ENCODE measurements at places on chromosomes 3 and 15.
A peak's percentile ranks its signal among the peaks of the same experiment; 100 is the strongest.

GRCh38 chr3:101943029-101943428 is 93.7 kb downstream of the NFKBIZ start:
- DNase-seq, result no peak

DNA sequence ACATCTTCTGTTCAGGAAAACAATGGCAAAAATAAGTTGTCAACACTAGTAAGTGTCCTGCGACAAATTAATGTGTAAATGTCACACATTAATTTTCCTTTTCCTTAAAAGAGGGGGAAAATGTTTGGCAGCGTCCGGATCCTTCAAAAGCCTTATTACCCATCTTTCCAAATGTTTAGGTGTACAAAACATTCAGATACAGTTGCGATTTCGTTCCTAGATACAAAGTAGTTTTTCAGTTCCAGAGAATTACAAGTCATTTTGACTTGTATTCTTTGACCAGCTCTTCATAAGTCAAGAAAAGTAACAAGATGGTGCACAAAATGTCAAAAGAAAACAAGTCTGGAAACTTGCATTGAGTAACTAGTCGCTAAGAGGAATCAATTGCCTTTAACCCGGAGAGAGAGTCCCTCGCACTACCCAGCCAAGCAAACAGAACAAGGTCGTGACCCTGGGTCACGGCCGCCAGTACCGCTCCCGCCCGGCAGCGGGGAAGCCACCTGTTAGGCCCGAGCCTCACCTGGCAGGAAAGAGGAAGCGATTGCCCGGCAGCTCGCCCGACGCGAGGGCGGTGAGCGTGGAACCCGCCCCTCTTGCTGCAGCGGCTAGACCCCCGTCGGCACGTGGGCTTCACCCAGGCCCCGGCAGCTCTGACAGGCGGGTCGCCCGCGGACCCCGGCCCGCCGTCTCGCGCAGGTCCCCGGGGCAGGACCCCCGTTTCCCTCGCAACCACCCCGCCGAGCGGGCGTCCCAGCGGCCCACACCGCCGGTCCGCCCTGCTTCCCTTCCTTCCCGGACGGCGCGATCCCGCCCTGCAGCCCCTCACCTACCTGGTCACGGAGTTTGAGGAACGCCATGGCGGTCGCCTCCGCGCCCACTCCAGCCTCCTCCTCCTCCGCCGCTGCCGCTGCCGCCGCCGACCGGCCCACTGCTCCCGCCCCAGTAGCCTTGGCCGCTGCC is 61.0 kb upstream of the ANKRD28 start:
- DNase-seq, result peak; percentile 71

- no peak for DNase-seq
Measured at GRCh38 chr3:172607305-172608121, 84.3 kb upstream of the TNFSF10 start.

DNA sequence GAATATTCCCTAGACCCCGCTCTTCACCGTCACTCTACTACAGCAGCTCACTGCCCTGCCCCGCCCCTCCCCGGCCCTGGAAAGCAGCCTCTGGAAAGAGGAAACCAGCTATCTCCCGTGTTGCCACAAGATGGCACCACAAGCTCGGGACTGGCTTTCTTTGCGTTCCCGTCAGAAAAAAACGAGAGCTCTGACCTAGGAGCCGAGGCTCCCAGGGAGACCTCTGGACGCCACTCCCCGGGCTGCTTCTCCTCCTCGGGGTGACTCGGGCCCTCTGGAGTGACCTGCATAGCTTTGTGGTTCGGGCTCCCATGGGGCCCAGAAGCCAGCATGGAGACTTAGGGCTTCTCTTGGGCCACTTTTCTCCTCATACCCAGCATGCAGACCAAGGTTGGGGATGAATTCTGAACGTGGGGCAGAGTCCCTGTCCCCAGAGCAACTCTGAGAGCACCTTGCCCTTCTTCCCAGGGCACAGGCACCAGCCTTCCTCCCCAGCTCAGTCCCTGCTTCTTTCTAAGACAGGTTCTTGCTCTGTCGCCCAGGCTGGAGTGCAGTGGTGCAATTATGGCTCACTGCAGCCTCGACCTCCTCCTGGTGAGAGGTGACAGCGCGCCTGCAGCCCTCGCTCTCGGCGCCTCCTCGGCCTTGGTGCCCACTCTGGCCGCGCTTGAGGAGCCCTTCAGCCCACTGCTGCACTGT is 19.0 kb downstream of the STOML1 start:
- DNase-seq, result peak; percentile 78

DNA sequence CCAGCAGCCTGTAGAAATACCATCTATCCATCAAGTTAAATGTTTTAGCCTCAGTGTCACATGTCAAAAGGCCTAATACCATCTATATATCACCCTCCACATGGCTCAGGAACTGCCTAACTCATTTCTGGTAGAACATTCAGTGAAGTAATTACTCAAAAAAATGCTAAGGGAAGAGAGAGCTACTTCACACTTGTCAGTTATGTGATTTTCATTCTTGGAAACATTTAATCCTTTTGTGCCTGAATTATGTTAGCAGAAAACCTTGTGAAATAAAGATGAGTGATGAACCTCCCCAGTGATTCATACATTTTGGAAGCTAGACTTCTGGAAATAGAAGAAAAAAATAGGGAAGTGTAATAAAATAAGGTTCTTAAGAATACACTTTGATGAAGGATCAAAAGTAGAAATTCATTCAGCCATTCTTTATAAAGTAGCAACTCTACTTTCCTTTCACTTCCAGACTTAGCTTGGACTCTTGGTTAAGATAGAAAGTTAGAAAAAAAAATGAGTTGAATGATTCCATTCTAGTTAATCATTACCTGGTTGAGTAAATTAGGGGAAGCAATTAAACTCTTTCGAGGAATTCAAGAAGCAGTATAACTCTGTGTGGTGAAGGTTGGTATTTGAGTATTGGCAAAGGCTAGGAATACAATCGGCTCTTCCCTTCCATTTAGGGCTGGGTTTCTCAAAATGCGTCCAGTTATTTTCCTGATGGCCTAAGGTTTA is 3.6 kb downstream of the OTOL1 start:
- no peak for DNase-seq

DNA sequence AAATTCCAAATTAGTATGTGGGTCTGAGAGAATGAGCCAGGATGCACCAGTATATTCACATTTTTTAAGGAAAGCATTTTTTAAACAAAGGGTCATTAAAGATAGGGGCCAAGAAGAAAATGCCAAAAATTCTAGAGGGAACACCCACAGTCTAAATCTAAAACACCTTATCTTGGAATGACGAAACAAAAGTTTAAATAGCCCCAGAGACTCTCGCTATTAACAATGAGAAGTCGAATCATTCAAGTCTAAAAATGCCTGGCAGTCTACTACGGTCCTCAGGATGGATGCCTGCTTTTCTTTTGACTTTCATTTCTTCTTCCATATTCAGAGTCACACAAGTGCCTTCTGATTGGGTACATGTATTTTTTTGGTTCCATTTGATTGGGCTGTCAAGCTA is 66.3 kb downstream of the SSUH2 start:
- DNase-seq, result no peak

DNA sequence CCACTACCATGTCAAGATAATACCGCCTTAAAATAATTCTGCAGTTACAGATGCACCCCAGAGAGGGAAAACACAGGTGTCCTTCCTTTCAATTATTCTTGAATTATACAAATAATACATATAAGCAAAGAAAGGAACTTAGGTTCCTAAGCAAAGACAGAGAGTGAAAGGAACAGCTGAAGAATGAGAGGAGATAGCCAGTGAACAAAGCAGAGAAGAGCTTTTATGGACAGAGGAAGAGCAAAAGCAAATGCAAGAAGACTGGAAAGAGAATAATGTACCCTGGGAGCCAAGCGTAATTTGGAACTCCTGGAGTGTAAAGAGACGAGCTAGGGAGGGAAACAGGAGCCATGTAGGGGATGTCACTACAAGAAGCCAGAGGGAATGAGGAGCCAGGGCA is 21.7 kb downstream of the GPR176 start:
- peak; percentile 28 for DNase-seq

GRCh38 chr3:10392244-10392643 is 71.3 kb upstream of the SEC13 start:
- DNase-seq, result peak; percentile 14

DNA sequence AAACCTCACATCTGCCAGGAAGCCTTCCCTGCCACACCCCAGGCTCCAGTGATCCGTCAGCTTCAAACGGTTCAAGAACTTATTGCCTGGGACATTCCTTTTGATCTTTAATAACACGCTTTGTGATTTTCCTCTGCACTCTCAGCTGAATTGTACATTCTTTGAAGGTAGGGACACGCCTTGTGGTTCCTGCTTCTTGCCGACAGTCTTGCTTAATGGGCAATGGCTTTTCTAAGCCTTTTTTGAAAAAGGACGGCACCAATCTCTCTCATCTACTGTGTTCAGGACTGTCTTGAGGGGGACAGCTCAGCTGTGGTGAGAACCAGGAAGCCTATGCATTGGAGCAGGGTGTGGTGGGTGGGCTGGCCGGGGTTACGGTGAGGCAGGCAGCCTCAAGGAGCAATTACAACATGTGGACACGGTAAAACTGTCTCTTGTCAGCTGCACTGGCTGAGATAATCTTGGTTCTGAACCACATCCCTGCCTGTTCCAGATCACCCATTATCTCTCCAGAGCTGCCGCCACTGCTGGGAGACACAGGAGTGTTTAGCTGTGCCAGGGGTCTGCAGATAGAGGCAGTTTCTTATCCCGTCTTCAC is 46.0 kb upstream of the GLCE start:
- DNase-seq, result no peak

- DNase-seq, result no peak
Measured at GRCh38 chr3:142502187-142502985, 54.5 kb upstream of the XRN1 start.

DNA sequence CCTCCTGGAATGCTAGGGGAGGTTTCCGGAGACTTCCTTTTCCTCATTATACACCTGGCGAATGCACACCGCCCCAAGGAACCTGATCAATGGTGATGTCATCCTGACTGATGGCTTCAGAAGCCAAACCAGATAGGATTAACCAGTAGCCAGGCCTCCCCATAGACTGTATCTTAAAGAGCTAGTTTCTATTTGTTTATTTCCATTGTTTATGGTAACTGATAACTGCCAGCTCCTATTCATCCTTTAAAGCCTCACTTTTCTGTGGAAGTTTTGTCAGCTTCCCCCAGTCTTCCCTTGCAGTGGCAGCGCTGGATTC is at the start of gene MKRN2OS:
Gene MKRN2OS (minus strand): TSS at position 27 of the 319 bp plus-strand sequence. CDS start 35 bp downstream, outside the sequence.
- DNase-seq, result no peak

DNA sequence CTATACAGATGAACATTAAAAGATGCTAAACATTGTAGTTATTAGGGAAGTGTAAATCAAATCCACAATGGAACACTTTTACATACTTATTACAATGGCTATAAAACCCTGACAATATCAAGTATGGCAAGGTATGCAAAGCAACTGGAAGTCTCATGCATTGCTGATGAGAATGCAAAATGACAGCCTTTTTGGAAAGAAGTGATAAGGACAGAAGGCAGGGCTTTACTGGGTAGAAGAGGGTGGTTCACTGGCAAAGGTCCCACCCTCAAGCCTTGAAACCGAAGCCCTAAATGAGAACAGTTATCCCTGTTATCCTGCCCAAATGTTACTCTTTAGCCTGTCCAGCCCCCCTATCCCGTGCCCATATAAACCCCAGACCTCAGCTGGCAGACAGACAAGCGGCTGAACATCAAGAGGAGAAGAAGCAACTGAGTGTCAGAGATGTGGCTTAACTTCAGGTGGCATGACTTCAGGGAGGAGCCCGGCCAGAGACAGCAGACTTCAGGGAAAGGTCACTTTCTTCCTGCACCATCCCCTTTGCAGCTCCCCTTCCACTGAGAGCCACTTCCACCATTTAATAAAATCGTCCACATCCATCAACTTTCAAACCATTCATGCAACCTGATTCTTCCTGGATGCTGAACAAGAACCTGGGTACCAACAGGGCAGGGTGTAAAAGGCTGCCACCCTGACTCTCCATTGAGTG is 732 bp upstream of the GCSAM start:
- DNase-seq, result no peak

DNA sequence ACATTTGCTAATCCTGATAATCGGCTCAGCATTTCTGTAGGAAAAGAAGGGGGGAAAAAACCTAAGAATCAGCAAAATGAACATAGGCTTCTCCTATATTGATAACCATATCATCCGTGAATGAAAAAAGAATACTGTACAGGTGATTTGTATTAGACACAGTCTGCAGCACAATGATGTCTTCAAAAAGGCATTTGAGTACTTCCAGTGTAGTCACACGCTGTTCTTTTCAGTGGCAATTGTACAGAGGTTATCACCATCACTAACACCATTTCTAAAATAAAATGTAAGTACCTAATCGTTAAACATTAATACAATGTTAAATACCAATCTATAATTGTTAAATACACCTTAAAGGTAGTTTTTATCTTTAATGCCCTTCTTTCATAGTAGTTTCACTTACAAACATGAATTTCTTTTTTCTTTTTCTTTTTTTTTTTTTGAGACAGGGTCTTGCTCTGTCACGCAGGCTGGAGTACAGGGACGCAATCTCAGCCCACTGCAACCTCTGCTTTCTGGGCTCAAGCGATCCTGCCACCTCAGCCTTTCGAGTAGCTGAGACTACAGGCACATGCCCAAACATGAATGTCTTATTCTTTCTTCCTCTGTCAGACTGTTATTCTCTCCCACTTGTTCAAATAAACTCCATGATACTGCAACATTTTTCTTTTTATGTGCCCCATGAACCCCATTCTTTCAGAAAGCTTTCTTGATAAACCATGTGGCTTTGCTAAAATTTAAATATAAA is 18.4 kb downstream of the GOLGB1 start:
- DNase-seq, result no peak

DNA sequence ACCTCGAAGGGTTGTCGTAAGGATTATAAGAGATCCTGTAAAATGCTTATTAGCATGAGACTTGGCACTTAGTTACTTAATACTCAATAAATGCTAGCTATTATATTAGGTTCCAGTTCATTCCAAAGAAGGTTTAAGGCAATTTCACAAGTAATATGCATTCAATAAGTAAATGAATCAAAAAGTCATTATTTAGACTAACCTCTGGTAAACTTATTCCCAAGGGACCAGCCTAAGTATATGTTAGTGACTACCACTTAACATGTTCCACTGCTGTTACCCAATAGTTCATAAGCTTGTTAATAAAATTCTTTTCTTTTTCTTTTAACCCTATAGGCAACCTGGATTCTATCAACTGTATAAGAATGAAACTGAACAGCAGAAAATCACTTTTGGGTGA is 5.1 kb downstream of the PDCD10 start:
- DNase-seq, result no peak

DNA sequence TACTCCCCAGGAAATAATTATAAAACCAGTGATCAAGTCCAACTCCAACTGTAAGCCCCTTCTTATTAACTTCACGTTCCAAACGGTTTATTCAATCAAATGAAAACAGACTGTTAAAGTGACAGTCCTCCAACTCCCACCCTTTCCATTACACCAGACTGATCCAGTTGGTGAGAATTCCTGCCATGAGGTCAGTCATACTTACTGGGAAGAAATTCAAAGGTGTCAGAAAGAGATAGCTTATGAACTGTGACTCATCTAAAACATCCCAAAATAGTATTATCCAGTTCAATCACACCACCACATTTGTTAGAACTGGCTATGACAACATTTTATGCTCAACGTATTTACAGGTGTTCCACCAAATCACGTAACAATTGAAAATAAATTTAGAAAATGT is 19.5 kb downstream of the SMARCC1 start:
- no peak for DNase-seq

DNA sequence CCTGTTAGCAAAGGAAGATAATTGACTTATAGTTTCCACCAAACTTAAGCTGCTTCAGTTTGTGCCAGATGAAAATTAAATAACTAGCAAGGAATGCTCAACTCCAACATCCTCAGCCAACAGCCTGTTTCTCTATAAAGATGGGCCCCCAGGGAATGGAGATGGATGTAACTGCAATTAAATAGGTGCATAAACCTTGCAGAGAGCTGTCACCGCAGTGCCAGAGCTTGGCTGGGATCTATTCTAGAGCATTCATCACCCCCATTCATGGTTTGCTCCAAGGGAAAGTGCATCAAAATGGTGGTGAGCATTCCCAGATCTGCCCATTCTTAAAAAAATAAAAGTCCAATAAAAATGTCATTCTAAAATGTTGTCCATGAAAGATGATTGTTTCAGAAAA is 19.7 kb upstream of the RORA start:
- DNase-seq, result no peak
